Hypothalamus (tissue), 51 donors: ENCODE measurements at places on chromosomes 1 and 21.

GRCh38 chr1:243501002-243501401 lies 245.2 kb downstream of the SDCCAG8 start:
- DNase-seq = no peak

- no peak for DNase-seq
These were observed 25.4 kb upstream of the SLC16A1 start for GRCh38 chr1:112981426-112981825.

DNA sequence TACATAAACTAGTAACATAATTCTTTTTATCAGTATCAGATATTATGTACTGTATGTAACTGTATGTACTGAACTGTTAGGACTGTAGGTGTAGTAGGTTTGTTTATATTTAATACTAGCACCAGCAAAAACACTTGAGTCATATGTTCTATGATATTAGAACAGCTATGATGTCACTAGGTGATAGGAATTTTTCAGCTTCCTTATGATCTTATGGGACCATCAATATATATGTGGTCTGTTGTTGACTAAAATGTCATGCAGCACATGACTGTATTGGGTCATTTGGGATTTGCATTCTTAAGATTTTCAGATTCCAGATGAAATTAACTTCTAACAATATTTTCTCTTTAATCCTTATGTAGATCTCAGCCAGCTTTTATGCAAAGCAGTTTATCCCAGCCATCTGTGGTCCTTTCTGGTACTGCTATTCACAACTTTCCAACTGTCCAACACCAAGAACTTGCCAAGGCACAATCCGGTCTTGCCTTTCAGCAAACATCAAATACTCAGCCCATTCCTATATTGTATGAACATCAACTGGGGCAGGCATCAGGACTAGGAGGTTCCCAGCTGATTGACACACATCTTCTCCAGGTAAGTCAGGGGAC lies 38.3 kb upstream of the MYOCOS start:
- DNase-seq = no peak

DNA sequence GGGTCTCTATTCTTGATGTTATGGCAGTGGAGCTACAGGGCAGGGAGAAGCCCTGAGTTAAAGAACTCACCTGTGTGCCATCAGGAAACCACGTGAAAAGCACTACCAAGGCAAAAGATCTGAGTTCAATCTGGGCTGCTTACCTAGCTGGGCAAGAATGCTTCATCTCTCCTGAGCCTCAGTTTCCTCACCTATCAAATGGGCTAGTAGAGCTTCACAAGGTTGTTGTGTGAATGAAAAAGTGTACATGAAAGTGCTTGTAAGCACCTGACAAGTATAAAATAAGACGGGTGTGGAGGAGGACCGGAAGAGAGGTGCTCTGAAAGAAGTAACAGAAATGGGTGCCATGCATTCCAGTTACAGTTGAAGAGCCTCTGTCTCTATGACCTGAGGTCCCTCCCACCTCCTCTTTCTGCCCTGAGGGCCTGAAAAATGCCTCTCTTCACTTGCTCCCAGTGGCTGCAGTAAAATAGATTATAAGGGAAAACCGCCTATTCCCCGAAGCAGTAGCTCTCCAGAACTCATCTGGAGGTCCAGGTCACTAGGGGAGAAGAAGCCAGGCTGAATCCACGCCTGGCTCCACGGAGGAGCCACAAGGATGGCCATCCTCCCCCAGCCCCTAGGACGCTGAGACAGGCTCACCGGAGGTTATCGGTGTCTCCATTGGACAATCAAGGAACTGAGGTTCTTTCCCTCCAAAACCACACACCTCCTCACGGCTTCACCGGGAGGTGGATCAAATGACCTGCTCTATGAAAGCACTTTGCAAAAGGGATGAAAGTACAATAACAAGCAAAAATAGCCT lies 1.4 kb downstream of the GPR161 start:
- no peak for DNase-seq
